NCI-H526 treated with DMSO at 0.1 percent for 48 hours (cell line): ENCODE measurements at places on chromosomes 12 and 14.

DNA sequence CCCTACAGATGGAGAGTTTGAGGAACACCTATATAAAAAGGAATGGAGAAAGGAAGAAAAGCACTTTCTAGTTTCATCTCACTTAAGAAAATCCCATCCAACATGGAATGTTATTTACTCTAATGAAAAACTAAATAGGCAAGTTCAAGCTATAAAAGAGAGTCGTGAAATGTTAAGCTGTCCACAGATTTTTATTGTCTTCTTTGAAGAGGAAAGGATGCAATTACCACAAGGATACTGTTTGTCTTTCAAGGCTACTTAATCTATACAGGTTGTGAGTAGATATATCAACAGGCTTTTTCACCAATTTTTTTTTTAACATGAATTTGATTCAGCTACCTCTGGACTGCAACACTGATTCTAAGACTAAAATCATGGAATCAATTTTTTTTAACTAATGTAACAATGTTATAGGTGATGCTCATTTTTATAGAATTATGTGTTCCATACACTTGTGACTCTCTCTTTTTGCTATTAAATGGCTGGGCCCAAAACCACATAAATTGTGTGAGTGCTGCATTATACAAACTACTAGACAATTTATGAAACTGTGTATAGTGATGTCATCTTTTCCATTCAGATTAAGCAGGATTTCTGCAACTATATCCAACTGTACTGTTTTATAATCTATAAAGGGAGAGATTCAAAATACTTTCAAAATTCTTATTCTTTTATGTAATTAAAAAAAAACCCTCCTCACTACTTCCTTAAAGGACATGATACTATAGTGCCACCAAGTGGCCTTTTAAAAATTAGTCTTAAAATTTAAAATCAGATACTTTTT lies 26.8 kb upstream of the BMAL2 start:
- DNase-seq, result peak; percentile 6

DNA sequence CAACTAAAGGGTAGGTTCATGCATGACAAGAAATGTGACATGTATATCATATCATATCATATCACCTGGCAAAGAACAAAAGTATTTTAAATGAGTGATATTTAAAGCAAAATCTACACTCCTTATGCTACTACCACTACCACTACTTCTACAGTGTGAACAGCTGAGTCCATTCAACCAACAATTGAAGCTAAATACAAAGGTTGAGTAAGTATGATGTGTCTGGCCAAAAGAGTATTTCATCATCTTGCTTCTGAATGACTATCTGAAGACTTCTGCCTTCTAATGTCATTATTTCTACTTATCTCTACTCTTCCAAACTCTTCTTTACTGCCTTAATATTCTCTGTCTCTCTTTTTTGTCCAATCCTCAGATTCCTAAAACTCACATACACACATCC lies 292.6 kb upstream of the CAND1 start:
- DNase-seq, result no peak

GRCh38 chr12:120599672-120600552 lies 18.7 kb upstream of the POP5 start:
- no peak for DNase-seq

DNA sequence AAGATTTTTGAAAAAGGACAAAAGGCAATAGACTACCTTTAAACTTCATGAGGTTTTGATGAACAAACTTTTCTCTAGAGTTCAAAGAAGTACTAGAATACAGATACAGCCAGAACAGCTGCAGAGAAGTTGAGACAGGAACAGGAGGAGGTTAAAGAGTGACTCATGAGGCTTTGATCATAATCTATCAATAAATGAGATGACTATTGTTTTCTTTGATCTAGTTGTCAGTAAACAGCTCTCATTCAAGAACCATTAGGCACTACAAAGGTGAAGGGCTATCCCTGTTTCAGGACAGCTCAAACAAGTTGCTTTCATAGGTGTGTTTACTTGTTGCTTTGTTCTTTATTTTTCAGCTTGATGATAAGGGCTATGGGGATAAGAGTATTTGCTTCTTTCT lies 2.4 kb downstream of the WASHC3 start:
- no peak for DNase-seq

GRCh38 chr14:64465831-64466554 lies 694 bp downstream of the AKAP5 start:
- peak; percentile 64 for DNase-seq

GRCh38 chr12:106134294-106134949 lies 4.3 kb downstream of the NUAK1 start:
- no peak for DNase-seq

DNA sequence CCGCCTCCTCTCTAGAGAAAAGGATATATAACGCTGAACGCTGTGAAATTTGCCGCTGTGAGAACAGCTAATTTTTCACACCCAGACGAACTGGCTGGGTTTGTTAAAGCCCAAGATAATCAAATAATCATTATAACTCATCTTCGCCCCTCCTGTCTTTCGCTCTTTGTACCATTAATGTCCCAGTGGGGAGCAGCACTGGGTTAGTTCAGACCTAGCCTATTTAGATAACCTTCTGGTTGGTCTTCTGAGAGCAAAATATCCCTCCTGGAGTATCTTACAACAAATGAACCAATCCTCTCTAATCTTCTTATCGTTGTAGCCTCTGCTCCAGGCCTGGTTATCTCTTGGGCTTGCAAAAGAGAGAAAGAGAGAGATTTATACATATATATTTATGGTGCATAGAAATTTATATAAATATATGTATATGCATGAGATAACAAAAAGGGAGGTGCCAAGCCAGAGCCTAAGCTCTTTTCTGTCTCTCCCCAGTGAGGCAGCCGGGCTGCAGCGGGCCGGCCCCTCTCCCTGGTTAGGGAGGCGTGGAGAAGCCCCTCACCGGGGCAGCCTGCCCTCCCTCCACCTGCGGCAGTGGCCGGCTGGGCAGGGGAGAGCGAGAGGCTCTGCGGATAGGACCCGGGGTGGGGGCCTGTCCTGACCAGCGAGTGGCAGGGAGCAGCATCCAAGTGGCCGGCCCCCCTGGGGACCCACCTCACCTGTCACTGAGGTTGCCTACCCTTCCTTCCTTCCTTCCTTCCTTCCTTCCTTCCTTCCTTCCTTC lies 202.0 kb upstream of the LHX5 start:
- DNase-seq, result no peak

GRCh38 chr12:45975506-45975905 lies 14.9 kb downstream of the SCAF11 start:
- DNase-seq, result no peak

- no peak for DNase-seq
Observed at GRCh38 chr12:102010265-102010994, 51.4 kb downstream of the WASHC3 start.

- DNase-seq, result no peak
Observed at GRCh38 chr14:64841772-64842750, 37.6 kb downstream of the SPTB start.

GRCh38 chr12:13918897-13919296 lies 62.5 kb downstream of the GRIN2B start:
- no peak for DNase-seq

DNA sequence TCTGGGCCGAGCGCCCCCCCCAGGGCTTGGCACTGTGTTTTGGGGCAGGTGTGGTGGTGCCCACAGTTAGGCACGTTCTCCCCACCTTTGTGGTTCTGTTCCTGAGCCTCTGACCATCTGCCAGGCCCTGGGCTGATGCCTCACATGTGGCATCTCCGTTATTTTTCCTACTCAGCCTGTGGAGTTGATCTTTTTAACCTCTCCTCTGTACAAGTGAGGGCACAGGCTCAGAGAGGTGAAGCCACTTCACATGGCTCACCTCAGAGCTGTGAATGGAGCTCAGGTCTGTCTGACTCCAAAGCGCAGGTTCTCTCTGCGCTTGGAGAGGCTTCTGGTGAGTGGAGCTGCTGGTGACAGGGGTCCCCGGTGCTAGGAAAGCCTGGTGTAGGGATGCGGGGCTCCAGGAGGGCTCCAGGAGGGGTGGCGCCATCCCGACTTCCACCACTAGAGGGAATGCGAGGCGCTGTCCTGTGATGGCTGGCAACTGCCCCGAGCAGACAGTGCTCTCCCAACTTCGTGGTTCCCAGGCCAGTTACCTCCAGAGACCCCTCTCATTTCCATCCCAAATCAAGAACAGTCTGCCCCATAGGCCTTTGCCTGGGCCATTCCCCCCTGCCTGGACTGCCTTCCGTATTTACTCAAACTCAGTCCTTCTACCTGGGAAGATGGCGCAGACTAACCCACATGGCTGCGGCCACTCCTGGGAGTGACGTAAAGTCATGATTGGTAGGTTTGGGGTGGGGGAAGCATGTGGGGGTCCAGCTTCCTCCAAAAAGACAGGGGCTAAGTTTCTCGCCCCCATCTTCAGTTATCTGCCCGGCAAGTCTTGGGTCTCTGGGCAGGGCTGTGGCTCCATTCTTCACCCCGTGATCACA lies 9.9 kb downstream of the BCL7A start:
- no peak for DNase-seq

GRCh38 chr12:89901906-89902642 lies 193.4 kb upstream of the ATP2B1 start:
- no peak for DNase-seq

- DNase-seq, result no peak
Observed at GRCh38 chr14:96626916-96627315, 124.7 kb downstream of the PAPOLA start.

- no peak for DNase-seq
Observed at GRCh38 chr12:20444595-20445170, 76.3 kb downstream of the PDE3A start.

GRCh38 chr14:77041881-77042545 lies 13.5 kb upstream of the IRF2BPL start:
- DNase-seq, result peak; percentile 39

GRCh38 chr14:89000007-89000942 lies 175.8 kb downstream of the TTC8 start:
- DNase-seq, result no peak

- no peak for DNase-seq
Observed at GRCh38 chr12:25017336-25017735, 68.4 kb upstream of the BCAT1 start.

GRCh38 chr12:32146074-32146873 lies 39.6 kb downstream of the BICD1 start:
- DNase-seq, result no peak
